ENCODE measurements at places on chromosomes 13 and 19. TPM values are rescaled to one million over a fixed set of nuclear protein-coding genes. Genes with fewer than 3 reads are reported as not detected.

GRCh38 chr19:48461651-48461981, 6.2 kb downstream of the KCNJ14 start:
- DNase-seq, result no peak

- no peak for DNase-seq
Measured at GRCh38 chr13:32838945-32839344, 177.3 kb upstream of the KL start.

DNA sequence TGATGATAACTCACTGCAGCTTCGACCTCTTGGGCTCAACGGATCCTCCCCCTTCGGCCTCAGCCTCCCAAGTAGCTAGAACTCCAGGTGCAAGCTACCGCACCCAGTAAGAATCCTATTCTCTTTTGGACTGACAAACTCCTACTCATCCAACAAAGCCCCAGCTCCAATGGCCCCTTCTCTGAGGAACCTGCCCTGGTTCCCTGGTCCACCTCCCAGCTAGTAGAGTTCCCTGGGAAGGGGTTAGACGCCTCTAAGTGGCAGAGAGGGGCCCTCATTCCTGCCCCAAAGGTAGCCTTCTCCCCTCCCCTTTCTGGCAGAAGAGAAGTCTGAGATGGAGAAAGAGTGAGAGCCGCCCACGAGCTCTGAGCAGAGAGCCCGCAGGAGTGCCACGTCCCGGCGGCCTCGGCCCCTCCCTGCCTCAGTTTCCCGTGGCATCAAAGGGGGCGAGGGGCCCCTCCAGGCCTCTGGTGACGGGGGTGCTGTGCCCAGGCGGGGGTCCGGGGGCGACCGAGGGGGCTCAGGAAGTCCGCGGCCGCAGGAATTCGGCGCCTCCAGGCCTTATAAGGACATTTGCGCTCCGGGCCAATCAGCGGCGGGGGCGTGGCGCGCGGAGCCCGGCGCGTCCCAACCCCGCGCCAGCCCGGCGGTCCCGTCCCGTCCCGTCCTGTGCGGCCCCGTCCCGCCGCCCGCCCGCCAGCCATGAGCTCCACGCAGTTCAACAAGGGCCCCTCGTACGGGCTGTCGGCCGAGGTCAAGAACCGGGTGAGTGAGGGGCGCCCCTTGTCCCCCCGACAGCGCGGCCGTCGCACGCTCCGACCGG, at the start of gene CNN2:
TSS of gene CNN2 (plus strand) at position 649 of the 823 bp plus-strand sequence. CDS start at position 703, 54 bp downstream.
- peak; percentile 94 for DNase-seq

- DNase-seq, result no peak
Measured at GRCh38 chr13:44537248-44537647, 38.9 kb downstream of the TSC22D1 start.

The ZNF229 gene
- total RNA-seq, result 11.2 TPM

The TMC4 gene
- 0.46 TPM for total RNA-seq

The KLK14 gene
- not detected for total RNA-seq

DNA sequence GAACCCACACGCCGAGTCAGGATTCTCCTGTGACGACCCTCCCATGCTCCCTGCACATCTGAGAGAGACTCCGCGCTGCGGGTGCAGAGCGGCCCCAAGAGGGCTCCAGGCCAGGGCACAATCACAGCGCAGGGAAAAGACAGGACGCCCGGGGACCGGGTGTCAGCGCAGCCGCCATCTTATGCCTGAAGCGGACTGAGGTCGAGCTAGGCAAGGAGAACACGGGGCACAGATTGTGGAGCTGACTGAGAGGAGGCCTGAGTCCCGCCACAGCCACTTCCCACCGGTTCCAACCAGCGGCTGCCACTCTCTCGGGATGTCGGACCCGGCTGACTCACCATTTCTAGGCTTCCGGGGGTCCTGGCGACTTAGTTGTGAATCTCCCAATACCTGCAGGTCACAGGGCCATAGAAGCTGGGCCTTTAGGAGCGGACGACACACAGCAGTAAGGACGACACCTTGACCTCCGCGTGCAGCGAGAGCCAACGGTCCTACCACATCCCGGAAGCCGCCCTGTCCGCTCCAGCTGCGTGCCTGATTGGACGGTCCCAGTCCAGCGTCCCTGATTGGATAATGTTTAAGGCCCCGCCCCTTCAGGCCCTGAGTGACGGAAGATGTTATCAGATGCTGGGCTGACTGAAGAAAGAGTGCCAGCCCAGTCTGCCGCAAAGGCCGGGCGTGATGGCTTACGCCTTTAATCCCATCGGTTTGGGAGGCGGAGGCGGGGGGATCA, at the start of gene ZNF728:
TSS of gene ZNF728 (minus strand) at position 487 of the 733 bp plus-strand sequence. CDS start at position 341, 146 bp downstream.
- no peak for DNase-seq

The C19orf85 gene
- total RNA-seq, result not detected

DNA sequence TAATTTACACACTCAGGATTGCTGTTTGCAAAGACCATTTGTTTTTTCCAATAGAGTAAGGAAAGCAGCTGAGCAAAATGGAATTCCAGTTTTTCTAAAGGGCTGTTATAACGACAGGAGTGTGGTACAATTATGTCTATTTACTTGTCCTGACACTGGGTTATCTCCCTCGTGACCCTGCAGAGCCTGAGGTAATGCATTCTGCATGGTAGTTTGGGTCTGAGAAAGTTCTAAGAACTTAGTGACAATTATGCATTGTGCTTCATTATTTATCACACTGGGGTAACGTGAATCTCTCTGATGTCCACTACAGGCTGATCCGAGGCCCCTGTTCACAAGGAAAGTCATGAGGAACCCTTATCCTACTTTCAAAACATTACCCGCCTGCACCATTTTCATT, 50.7 kb upstream of the EDNRB start:
- DNase-seq, result no peak

The CTXN1 gene
- total RNA-seq, result 34.3 TPM

DNA sequence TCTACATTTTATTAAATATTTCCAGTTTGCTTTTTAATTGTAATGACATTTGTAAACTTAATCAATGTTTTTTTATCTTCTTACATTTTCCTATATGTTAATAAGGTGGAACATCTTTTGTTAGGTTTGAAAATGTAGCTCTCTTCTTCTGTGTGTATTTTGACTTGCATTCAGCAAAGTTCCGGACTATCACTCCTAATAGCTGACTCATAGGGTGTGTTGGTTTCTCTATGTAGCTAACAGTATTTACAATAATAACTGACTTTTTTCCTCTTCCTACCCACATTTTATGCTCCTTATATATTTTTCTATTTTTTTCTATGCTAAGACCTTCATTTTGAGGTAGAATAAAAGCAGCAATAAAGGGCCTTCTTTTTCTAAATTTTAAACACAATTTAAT, 28.1 kb downstream of the MYO16 start:
- no peak for DNase-seq

GRCh38 chr13:98187965-98188261, 10.8 kb upstream of the RNF113B start:
- no peak for DNase-seq

DNA sequence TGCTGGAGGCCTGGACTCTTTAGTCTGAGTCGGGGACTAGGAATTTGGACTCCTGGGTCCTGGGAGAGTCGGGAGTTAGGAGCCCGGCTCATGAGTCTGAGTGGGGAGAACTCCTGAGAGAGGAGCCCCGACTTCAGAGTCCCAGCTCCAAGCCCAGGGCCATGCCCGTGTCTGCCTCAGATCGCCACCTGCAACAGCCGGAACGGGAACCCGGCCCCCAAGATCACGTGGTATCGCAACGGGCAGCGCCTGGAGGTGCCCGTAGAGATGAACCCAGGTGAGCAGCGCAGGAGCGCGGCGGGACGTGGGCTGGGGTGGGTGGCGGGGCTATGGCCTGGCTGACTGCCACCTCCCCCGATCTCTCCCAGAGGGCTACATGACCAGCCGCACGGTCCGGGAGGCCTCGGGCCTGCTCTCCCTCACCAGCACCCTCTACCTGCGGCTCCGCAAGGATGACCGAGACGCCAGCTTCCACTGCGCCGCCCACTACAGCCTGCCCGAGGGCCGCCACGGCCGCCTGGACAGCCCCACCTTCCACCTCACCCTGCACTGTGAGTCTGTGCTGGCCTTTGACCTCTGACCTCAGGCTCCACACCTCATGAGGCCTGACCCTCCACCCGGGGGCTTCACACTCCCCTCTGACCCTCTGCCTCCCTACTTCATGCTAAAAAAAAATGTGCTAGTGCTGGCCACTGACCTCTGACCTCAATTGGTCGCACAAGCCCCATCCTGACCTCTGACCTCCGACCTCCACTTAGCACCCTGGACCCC, 4.4 kb downstream of the BCAM start:
- no peak for DNase-seq

The WDR87 gene
- total RNA-seq, result not detected

DNA sequence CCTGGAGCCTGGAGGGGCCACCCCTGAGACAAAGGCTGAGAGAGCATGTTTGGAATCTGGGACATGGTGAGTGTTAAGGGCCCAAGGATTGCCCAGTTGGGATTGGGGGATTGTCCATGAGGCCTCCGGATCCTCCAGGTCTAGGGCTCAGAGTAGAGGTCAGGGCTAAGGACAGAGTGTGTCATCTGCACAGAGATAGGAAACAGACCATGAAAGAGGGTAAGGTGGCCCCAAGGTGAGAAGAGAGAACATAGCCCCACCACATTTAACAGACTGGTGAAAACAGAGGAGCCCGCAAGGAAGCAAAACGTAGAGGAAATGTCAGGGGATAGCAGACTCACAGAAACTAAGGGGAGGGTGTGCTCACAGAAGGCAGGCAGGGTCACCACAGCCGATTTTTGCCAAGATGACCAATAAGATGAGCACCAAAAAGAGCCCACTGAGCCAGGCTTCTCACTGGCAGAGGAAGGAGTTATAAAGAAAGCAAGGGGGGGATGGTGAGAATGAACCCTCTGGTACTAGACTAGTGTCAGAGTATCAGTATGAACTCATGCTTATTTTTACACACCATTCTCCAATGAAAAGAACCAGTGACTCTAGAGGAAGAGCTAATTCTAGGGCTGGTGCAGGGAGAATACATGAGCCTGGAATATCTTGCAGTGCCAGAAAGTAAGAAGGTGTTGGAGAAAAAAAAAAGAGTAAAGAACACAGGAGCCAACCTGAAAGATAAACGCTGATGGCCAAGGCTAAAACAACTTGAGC, 17.5 kb downstream of the DYRK1B start:
- DNase-seq, result no peak
